Dermis blood vessel endothelial cell (primary cell): ENCODE measurements at places on chromosomes 6 and 20.

GRCh38 chr6:79111549-79111948, 33.5 kb upstream of the PHIP start:
- no peak for DNase-seq

- no peak for DNase-seq
These were observed 61.3 kb upstream of the TBXT start for GRCh38 chr6:166228839-166229528.

DNA sequence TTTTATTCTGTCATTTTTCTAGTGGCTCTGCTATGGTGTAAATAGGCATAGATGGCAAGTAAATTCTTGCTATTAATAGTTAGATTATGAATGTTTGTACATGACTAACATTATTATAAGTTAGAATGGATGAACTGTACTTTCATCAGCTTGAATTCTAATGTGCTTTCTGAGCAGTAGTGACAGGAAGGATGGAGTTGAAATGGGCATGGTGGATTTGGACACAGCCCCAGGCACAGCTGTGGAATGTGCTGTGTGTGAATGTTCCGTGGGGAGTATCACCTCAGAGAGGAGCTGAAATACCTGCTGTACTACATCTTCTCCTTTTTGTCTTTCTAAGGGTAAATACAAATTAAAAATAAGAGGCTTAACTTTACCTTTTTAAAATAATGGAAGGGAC, 66.8 kb downstream of the FBXO5 start:
- DNase-seq = no peak

DNA sequence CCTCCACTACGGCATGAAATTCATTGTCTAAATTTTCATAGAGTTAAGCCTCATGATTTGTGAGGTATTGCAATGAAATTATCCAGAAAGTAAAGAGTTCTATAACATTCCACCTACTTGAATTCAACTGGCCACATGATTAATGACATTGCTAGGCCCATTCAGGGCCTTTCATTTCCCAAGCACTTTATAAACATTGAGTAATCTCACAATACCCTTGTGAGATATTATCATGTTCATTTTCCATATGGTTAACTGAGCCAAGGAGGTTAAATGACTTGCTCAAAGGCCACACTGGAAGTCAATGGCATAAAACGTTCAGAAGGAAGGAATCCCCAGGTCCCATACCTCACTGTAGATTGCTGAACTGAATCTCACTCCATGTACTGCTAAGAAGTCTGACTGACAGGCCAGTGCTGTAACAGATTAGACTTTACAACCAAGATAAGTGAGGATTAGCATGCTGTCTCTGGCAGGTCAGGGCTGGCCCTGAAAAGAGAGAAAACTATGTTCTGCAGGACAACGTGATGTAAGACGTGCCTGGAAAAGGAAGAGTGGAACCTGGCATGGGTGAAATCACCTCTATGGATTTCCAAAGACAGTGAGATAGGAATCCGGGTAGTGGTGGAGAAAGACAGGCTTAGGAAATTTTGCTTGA, 75.9 kb upstream of the SPACA1 start:
- no peak for DNase-seq

DNA sequence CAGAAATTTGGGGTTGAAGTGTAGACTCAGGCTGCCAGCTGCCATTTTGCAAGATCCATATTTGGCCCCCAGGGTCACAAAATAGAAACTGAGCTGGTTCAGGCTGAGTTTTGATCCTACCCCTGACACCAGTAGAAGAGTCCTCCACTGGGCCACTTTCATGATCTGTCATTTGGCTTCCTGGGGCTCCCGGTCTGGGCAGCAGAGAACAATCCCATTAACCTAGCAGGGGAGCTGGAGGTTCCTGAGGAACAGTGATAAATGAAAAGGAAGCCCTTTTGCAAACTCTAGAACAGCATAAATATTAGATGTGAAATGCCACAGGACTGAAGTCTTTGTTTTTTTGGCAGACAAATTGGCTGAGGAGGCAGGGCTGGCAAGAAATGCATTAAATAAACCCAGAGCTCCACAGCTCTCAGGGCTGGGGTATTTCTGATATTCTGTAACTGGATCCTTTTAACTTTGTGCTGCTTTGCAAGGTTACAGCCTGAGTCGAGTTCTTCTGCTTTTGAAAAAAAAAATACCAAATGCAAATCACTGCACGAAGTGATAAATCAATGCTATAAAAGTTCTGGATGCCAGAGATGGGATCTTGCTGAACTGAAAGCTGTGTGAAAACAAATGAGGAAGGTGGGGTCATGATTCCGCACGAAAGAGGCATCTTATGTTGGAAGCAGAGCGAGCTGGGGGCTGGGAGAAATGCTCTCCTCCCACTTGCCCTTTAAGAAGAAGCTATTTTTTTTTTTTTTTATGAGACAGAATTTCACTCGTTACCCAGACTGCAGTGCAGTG, 64.4 kb downstream of the SULF2 start:
- no peak for DNase-seq

DNA sequence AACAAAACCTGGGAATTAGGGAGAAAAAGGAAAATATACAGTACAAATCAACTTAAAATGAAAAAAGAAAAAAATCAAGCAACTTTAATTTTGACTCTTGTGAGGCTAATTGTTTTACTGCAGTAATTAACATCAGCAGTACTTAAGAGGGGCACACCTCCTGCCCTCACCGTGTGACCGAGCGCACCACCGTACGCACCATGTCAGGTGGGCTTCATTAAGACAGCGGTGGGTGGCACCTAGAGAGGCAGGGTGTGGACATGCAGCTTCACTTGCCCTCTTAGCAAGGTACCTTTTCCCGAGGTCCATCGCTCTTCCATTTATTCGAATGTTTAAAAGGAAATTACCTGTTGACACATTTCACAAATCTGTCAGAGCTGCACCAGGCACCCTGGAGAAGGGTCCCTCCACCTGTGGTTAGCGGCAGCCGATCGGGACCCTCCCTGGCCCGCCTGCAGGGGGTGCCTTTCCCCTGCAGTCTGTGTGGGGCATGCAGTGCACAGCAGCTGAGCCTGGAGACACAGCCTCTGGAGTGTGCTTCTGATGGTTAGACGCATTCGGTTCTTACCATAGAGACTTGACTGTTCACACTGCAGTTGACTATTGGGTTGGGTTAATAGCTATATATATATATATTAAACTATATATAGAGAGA, 184.1 kb downstream of the TMEM242 start:
- peak; percentile 32 for DNase-seq

DNA sequence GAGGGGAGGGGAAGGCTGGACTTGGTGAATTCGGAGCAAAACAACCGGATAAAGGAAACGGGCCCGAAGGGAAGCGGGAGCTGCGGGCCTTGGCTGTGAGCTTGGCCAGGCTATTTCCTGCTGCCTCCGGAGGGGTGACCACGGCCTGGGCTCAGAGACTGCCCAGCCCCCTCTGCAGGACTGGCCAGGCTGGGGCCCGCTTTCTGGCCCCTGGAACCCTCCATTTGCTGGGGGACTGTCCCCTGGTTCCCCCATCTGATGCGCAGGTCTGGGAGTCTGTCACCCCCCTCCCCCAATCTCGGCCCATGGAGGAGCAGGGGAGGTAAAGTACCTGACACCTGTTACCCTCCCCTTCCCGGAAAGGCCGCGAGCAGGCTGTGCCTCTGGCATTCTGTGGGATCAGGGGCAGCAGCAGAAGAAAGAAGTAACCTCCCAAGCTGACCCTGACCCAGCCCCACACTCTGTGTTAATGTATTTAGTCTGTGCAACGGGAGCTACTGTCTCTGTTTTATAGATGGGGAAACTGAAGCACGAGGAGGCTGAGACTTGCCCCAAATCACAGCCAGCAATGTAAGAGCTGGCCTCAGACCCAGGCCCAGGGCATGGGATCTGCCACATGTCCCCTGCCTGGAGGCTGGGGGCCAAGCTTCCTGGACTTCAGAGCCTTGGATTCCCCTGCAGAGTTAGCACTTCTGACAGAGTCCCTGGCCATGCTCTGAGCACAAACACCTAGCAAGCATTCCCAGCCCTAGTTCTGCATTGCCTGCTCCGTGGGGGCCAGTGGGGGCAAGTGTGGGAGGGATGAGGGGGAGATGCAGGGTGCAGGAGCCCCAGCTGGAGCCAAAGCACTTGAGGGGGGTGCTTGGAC, 3.5 kb downstream of the C20orf204 start:
- DNase-seq = no peak

DNA sequence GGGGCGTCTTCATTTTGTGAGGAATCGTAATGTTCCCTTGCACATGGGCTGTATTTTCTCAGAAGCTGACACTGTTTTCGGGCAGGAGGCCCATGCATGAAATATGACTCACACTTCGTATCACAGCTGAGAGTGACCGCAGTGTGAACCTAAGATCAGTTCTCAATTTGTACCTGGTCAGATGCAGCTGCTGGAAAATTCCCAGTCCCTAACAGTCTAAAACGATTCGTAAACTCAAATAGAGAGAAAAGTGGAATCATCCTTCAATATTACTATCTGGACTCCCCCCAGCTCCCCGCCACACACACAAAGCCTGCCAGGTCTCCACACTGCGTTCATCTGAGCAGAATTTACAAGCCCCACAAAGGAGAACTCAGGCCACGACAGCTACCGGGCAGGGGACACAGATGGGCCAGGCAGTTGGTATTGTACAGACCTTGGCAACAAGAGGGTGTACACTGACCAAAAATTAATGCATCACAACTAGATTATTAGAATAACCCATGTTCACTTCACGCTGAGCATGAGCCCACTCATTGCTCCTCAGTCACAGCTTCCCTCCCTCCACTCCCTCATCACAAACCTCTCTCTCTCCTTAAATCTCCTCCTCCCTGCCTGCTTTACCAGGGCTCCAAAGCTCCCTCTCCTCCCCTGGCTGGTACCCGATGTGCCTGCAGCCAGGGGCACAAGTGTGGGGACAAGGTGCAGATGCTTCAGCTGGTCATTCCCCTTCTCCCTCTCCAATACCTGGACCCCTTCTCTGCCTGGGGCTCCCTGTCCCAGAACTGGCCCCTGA, 488.4 kb downstream of the PREX1 start:
- DNase-seq = no peak

- peak; percentile 18 for DNase-seq
These were observed 119.1 kb upstream of the BMP5 start for GRCh38 chr6:55994531-55994930.

GRCh38 chr6:42829561-42830092, 47.8 kb downstream of the BICRAL start:
- DNase-seq = no peak

DNA sequence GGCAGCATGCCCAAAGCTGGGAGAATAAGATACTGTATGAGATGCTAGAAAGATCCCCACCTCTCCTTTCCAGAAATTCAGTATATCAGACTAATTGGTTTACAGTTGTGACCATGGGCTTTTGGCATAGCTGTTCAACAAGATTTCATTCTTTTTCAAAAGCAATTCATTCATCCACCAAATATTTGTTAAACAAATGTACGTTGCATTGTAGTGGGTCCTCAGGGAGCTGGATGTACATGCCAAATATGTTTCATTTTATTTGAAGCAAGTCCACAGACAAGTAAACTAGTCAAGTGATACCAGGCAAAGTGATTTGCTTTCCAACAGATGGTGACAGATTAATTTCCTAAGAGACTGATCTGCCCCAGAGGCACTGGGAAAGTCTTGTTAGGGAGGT, 85.8 kb upstream of the ESR1 start:
- DNase-seq = no peak

GRCh38 chr6:54415517-54415916, 107.3 kb downstream of the TINAG start:
- DNase-seq = no peak

DNA sequence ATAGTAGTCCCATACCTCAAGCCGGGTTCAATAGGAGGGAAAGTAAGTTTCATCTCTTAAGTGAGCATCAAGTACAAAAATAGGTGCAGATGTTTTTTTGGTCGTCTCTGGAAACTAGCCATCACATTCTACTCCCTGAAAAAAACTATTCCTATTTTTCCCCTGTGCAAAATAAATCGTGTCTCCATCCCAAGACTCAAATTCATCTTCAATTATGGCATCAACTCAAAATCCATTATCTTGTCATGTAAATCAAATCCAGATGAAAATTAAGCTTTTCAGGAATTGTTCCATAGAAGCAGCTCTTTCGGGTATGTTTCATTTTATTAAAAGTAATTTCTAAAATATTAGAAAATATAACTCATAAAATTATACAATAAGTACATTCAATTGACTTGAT, 1368.4 kb downstream of the GRIK2 start:
- DNase-seq = no peak

DNA sequence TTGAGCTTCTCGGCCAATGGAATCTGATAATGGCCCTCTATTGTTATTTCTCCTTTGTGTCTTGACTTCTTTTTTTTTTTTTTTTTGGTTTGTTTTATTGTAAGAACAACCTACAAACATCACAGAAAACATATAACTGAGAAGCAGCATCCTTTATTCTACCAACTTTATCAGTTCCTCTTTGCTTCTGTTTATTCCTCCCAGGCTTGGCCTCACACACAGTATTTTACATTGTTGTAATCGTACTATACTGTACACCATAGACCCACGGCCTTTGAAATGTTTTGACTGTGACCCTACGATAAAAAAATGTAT, 558 bp upstream of the CCDC167 start:
- no peak for DNase-seq

DNA sequence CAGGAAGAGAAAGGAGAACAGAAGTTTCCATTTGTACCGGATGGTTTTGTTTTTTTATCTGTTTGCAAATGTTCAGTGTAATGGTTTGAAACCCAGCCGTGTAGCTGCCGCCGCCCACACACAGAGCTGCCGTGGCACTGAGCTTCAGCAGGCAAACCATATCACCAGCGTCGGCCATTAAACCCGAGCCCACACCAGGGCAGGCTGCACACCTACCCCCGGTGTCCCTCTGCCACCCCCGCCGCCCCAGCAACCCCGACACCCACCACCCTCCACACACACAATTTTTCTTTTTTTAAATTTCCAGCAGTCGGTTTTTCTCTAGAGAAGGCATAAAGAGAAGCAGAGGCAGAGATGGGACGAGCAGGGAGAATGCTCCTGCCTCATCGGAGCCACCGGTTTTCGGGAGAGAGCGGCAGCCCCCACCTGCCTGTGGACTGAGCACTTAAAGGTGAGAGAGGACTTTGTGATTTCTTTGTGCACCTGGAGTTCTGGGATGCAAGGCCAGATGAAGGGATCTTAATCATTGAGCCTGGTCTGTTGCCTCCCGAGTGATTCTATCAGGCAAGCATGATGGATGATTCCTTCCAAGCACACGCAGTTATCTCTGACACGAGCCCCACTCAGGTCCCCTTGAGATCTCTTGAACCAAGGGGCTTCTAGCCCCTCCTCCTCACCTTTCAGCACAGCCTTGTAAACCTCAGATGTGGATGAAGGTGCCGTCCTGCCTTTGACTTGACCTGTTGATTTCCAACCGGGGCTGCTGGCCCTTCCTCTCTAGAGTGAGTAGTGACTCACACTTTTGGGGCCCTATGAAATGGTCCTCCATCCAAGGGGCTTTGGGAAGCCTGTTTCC, 17.5 kb upstream of the ZNF831 start:
- DNase-seq = no peak

DNA sequence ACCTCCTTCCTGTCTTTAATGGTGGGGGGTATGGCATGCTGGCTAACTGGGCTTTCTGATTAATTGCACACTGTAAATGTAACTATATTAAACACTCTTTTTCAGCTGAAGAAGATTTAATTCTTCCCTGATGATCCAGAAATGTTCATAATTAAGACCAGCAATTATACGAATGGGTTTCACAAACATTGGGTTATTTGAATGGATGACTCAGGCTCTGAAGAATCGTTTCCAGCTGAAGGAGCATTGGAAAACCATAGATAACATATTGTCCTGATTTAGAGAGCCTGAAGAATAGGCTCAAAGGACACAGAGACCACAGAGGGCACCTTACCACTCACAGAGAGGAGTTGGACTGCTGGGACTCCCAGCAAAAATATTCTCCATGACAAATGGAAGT, 130.7 kb upstream of the SSTR4 start:
- no peak for DNase-seq
